ENCODE measurements at places on chromosomes 5 and 9.

DNA sequence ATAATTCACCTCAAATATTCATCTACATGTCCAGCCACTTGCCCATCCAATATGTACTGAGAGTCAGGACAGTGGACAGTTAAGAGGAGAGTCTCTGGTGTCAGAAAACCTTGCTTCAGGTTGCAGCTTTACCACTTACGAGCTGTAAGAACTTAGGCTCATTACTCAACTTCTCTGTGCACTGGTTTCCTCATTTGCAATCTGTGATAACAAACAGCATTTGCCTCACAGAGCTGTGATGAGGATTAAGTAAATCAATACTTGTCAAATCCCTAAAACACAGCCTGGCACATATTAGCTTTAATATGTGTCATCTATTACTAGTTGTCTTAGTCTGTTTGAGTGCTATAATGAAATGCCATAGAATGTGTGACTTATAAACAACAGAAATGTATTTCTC, 8.6 kb downstream of the GOLGA1 start:
- no peak for DNase-seq

DNA sequence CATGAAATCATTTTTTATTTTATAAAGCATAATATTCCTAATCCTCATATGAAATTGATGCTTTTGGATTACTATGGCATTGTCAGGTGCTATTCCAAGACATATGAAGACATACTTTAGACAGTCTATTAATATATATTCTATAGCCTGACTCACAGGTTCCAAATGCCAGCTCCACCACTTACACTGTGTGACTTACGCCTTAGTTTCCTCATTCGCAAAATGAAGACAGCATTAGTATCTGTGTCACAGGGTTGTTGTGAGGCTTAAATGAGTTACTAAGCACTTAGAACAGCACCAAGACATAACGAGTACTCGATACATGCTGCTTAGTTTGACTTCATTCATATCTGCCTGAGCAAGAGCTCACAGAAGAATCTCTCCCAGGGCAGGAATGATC, 132.2 kb upstream of the PTGER4 start:
- DNase-seq = no peak

- no peak for DNase-seq
Measured at GRCh38 chr5:125756456-125756855, 666.8 kb upstream of the GRAMD2B start.

GRCh38 chr5:102858808-102859207, 103.7 kb downstream of the PAM start:
- peak; percentile 19 for DNase-seq

GRCh38 chr5:86909418-86910295, 291.9 kb downstream of the COX7C start:
- no peak for DNase-seq

DNA sequence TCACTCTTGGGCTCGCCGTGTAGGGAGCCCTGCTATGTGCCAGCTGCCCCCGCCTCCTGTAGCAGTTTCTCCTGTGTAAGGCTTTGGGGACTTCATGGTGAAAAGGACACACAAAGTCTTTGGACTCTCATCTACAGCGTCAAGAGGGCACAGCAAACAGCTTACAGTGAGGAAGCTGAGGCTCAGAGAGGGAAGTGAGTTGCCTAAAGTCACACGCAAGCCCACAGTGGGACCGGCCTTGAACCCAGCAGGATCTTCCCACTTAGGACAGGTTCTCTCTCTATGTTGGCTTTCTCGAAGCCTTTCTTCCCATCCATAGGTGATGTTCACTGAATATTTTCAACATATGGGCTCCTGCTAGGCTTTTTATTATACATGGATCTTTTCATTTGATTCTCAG, 9.8 kb upstream of the PRRX2 start:
- no peak for DNase-seq

DNA sequence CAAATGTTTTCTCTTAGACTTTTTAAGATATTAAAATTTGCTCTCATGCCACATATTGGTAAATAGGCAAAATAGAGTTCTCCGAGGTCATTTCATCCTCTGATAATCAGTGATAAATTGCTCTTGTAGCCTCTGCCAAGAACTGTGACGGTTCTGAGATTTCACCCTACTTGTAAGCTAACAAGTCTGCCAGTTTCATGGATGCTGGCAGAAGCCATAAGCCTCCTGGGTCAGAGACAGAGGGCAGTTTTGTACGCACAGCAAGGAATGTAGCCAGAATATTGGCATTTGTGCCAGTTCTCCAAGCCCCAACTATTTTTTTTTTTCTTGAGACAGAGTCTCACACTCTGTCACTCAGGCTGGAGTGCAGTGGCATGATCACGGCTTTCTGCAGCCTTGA, 945.0 kb upstream of the WWC1 start:
- DNase-seq = no peak

GRCh38 chr9:98884849-98885248, 58.9 kb upstream of the COL15A1 start:
- no peak for DNase-seq

DNA sequence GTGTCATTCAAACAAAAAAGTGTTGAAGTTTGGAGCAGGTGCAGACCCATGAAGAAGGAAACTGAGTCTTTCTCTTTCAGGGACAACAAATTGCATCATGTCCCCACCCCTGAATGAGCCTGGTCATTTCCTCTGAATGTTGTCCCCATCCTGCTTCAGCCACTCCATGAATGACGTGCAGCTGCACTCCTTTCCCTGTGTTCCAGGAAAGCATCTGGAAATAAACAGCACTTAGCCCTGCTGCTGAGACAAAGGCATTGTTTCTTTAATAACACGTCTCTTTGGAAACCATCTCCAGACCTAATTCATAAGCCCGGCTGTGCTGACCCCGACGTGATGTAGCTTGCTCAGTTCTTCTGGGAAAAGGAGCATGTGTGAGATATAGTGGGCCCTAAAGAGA, 682.3 kb downstream of the BRINP1 start:
- DNase-seq = no peak

DNA sequence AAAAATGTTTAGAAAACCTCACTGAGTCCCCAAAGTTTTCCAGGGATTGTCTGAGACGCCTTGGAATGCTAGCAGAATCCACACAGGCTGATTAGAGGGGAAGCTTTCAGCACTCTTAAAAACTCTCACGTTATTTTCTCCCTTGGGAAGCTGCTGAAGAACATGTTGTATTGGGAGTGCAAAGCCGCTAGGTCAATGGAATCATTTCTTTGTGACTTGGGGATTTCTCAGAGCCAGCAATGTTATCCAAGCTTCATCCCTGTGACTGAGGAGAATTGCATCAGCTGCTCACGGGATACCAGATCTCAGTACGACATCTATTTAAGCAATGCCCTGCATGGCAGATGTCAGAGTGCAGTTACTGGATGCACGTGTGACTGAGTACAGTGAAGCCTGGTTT, 426.4 kb upstream of the MPDZ start:
- DNase-seq = no peak

GRCh38 chr5:122187426-122187825, 58.1 kb downstream of the ZNF474 start:
- no peak for DNase-seq

- DNase-seq = no peak
Measured at GRCh38 chr9:71928806-71929205, 17.4 kb downstream of the C9orf85 start.

DNA sequence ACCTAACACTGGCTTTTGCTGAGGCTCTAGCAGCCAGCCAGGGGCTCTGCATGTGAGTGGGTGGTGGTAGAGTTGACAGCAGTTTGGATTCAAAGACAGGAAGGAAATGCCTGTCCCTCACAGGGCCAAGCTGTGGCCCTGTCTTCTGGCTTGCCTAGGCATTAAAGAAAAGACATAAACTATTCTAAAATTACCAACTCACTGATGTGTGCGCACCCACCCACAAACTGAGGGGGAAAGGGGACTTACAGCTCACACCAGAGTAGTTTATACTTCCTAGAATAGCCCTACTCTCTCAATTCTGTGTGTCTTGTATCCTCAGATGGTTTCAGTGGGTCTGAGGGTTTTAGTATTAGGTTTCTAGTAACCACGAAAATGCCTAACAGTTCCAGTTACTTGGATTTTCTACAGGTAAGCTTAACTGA, 18.3 kb upstream of the IL13 start:
- no peak for DNase-seq

- DNase-seq = no peak
Measured at GRCh38 chr5:173443971-173444370, 115.8 kb upstream of the STC2 start.

- no peak for DNase-seq
Measured at GRCh38 chr9:137382444-137383080, 40.4 kb downstream of the EXD3 start.

DNA sequence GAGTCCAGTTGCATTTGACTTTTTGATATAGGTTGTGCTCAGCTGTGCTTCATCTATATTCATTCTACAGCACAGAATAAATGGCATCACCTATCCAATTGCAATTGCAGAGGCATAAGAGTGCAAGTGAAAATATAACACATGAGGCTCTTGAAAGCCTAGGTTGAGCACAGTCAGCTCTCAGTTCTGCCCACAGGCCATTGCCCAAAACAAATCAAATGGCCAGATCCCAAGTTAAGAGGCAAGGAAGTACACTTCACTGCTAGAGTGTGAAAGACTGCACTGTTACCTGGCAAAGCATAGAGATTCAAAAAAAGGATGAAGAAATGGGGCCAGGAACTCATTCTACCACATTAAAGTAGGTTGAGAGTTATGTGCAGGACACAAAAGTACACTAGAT, 305.5 kb upstream of the SEMA6A start:
- DNase-seq = no peak

GRCh38 chr5:97628031-97628430, 445.0 kb upstream of the RIOK2 start:
- no peak for DNase-seq

DNA sequence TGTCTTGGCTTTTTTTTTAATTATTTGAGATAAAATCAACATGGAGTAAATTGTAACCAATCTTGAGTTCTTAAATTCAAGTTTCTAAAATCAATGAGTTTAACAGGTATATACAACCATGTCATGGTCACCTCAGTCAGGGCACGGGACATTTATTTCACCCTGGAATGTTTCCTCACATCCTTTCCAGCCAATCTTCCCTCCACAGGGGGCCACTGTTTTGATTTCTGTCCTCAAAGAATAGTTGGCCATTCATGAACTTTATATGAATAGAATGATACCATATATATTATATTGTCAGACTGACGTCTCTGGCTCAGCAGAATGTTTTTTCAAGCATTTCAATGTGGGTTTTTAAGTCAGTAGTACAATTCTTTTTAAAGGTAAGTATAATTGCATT, 806 bp downstream of the ZNF474 start:
- no peak for DNase-seq

GRCh38 chr9:135536216-135536615, 9.7 kb upstream of the OBP2A start:
- DNase-seq = no peak

DNA sequence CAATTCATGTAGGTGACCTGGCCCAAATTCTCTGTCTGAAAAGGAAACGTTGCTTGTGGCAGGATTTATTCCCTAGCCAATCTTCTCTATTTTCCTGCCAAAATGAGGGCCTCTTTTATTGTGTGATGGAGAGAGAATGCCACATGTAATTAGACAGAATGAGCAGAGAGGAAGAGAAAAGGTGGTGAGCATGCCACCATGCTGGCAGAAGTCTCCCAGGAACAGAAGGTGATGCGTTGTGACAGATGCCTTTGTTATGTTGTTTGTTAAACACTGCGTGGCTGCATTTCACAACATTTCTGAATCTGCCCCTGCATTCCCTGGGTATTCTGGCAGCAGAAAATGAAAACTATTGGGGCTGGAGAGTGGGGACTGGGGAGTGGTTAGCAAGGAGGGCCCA, 577.6 kb downstream of the TLR4 start:
- DNase-seq = no peak

DNA sequence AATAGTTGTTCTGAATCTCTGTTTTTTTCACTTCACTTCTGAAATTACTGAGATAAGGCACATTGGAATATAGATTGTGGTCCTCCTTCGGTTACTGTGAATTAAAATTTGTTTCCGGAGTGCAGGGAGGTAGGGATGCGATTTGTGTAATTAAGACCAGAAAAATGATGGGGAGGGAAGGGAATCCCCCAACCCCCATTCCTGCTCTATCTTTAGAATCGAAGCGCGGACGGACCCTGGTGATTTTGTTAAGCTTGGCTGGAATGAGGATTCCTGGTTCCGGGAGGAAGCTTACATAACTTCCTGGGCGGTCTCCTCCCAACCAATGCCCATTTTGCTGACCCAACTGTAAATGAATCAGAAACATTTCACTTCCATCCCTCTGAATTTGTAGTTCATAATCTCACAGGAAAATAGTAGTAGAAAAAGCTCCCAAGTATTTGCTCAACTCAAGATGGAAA, 220.1 kb upstream of the MSX2 start:
- no peak for DNase-seq

GRCh38 chr9:89862316-89862715, 257.5 kb downstream of the GADD45G start:
- no peak for DNase-seq

GRCh38 chr5:102241809-102242421, 54.2 kb downstream of the SLCO4C1 start:
- DNase-seq = no peak

GRCh38 chr9:18058564-18059442, 415.1 kb upstream of the ADAMTSL1 start:
- DNase-seq = no peak

GRCh38 chr5:72648480-72648879, 141.3 kb upstream of the ZNF366 start:
- DNase-seq = no peak

- DNase-seq = no peak
Measured at GRCh38 chr9:82206946-82207345, 218.4 kb downstream of the SPATA31D1 start.

- DNase-seq = no peak
Measured at GRCh38 chr9:20906326-20906725, 125.1 kb downstream of the HACD4 start.

- DNase-seq = no peak
Measured at GRCh38 chr5:145934276-145934675, 2.1 kb upstream of the SH3RF2 start.

DNA sequence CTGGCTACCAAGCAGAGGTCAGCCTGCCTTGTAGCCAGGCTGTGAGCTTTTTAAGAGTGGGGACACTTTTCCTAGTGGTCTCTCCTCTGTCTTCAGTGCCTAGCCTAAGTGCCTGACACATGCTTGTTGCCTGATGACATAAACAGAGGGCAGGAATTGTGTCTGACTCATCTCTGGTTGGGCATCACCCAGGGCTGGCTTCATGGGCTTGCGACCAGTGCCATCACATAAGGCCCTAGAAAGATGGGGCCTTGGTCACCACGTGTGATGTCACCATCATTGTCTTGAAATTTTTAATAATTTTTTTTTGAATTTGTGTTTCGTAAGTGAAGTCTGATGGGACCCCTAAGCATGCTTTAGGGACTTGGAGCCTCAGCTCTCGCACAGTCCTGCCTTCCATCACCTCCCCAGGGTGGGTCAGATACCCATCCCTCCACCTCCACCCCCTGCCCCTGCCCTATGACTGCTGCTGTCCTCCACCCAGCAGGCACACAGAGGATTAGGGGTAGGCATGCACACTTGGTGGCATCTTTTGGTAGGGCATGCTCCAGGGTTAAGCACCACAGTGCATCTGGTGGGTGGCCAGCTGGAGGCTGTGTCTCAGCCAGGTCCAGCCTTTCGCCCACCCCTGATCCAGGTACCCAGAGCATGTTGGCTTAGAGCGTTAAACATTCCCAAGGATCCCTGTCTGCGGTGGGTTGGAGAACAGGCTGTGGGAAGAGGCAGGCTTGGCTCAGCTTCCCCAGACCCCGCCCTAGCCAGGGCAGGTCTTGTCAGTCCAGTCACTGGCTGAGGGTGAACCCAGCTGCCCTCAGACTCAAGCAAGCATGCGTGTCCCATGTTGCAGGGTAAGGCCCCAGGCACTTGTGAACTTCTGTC, 80.1 kb upstream of the SH3PXD2B start:
- no peak for DNase-seq

Measured in CD4-positive, alpha-beta T cell treated with Interleukin-4 for 4 hours (primary cell).